ENCODE measurements at places on chromosomes 1 and 21. TPM values are rescaled to one million over a fixed set of nuclear protein-coding genes. Genes with fewer than 3 reads are reported as not detected.

The RBM11 gene
- not detected for total RNA-seq

The DUSP10 gene
- total RNA-seq = 78.6 TPM

The FCRL6 gene
- not detected for total RNA-seq

The XCL2 gene
- total RNA-seq = not detected

The FALEC gene
- not detected for total RNA-seq

The SPATA1 gene
- total RNA-seq = 0.88 TPM

The LORICRIN gene
- total RNA-seq = not detected

The HEYL gene
- 0.57 TPM for total RNA-seq

The SIM2 gene
- total RNA-seq = 0.44 TPM

The FAM151A gene
- total RNA-seq = not detected

The SRRM1 gene
- total RNA-seq = 75.3 TPM
